ENCODE measurements at places on chromosomes 6 and 20. TPM values are rescaled to one million over a fixed set of nuclear protein-coding genes. Genes with fewer than 3 reads are reported as not detected.
A peak's percentile ranks its signal among the peaks of the same experiment; 100 is the strongest.

DNA sequence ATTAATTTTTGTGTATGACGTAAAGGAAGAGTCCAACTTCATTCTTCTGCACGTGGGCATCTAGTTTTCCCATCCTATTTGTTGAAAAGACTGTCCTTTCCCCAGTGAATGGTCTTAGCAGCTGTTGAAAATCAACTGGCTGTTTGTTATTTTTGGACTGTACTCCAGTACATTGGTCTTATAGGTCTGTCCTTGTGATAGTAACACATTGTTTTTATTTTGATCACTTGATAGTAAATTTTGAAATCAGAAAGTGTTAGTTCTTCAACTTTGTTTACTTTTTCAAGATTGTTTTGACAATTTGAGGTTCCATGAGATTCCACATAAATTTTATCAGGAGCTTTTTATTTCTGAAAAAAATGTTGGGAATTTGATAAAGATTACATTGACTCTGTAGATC lies 280.2 kb upstream of the FOXQ1 start:
- peaks cover 2% of the 10 kb centered on the region for H3K36me3 ChIP-seq
- H3K27me3 ChIP-seq, result peaks cover 3% of the 10 kb centered on the region
- DNase-seq, result no peak
- no peaks in the 10 kb centered on the region for H3K4me1 ChIP-seq

DNA sequence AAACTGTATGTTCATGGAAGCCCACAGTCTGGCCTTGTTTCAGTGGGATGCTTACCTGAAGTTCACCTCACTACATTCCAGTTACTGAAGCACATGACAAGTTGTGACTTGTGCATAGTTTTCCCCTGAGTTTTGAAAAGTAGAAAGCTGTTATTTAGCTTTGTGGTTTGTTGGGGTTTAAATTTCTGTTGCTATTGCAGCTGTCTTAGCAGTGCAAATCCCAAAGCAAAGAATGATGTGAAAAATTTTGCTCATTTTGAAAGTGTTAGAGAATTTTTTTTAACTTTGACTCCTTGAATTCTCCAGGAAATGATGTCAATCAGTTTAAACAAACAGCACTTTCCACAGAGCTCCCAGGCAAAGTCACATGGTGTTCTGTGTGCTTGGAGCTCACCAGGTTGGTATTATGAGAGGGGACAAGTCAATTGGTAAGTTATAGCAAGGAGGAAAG lies 268.4 kb downstream of the ADGRG6 start:
- no peak for DNase-seq
- H3K4me1 ChIP-seq, result peaks cover 32% of the 10 kb centered on the region
- H3K27ac ChIP-seq, result peak overlapping the region; percentile 86
- peaks cover 2% of the 10 kb centered on the region for H3K27me3 ChIP-seq
- H3K4me3 ChIP-seq, result no peak overlapping the region
- H3K36me3 ChIP-seq, result peaks cover 5% of the 10 kb centered on the region

- H3K27me3 ChIP-seq, result no peaks in the 10 kb centered on the region
- H3K36me3 ChIP-seq, result peaks cover 3% of the 10 kb centered on the region
- no peak for DNase-seq
- H3K4me3 ChIP-seq, result no peak overlapping the region
Measured at GRCh38 chr6:38193051-38193450, 373.5 kb downstream of the ZFAND3 start.

DNA sequence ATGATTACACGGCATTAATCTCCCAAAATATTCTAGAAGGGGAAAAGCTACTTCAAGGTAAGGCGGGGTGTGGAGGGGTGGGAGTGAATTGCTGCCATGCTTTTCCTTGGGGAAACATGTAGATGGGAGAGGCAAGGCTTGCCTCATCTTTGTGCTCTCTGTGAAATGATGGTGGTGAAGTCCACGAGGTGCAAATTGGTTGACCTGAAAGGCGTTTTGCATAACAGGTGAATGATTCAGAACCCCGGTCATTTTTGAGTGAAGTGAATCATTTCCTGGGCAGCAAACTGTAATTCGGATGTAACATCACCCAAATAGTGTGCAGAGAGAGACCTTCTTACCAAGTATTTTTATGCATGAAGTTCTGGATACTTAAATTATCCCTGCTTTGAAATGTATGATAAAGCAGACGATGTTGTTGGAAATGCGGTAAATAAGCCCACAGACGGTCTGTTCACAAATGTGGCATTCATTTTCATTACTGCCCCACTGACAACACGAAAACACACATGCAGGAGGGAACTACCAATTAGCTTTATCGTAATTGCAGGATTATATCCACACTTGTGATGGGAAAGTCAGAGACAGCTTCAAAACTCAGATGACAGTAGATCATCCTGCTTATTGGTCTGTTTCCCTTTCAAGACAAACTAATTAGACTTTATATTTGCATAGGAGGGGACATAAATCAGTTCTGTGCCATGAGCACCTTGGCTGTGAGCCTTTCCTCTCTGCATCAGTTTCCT lies 3.0 kb downstream of the CDH4 start:
- no peak overlapping the region for H3K4me3 ChIP-seq
- H3K36me3 ChIP-seq, result no peaks in the 10 kb centered on the region
- no peak overlapping the region for H3K27ac ChIP-seq
- peaks cover 18% of the 10 kb centered on the region for H3K27me3 ChIP-seq
- DNase-seq, result no peak

- no peak for DNase-seq
- H3K27ac ChIP-seq, result no peak overlapping the region
- peaks cover 2% of the 10 kb centered on the region for H3K36me3 ChIP-seq
- H3K27me3 ChIP-seq, result peaks cover 19% of the 10 kb centered on the region
- H3K4me1 ChIP-seq, result peaks cover 7% of the 10 kb centered on the region
Measured at GRCh38 chr20:51249215-51249614, 226.3 kb upstream of the KCNG1 start.

- peaks cover 10% of the 10 kb centered on the region for H3K27me3 ChIP-seq
- no peak for DNase-seq
Measured at GRCh38 chr6:36309203-36309602, 27.5 kb downstream of the BNIP5 start.

DNA sequence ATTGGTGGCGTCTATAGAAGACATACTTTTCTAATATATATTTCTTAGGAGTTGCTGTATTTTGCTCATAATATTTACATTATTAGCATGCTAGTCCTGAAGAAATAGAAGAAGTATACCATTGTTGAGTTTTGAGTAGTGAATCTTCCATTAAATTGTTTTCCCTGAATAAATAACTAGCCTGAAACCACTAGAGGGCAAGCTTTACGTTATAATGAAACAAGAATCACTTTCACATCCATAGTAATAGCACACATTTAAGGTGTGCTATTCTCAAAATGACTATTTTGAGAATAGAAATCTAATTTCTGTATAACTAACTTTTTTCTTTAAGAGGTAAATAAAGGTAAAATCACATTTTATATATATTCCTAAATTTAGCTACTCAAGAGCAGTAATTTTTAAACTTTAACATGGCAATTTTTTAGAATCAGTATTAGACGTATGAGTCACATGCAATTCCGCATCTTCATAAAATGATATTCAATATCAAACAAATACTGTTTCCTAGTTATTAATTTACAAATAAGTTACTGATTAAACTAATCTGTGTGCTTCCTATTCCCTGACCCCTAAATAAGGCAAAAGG lies 213.2 kb upstream of the MANEA start:
- H3K36me3 ChIP-seq, result no peaks in the 10 kb centered on the region
- no peaks in the 10 kb centered on the region for H3K4me1 ChIP-seq
- DNase-seq, result no peak

DNA sequence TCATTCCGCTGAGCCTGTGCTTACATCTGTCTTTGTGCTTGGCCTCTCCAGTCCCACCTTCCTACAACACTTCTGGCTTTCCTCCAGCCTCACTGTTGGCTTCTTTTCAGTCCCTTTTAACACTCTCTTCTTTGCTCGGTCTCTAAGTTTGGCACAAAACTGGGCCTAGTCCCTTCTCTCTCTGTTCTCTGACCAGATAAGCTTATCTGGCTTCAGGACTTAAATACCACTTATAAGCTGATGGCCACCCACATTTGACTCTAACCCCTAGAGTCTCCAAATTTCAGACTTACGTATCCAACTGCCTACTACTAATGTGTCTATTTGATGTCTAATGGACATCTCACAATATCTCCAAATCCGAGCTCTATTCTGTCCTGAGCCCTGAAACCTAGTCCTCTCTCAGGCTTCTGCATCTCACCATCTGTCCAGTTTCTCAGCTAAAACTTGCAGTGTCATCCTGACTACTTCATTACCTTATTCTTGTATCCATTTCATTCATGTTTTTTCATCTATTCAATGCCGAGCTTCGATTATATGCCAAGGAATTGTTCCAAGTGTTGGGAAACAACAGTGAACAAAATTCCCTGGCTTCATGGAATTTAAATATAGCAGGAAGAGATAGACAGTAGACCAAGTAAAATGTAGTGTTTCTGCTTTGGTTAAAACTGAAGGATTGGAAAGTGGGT lies 40.1 kb downstream of the TBPL1 start:
- peaks cover 2% of the 10 kb centered on the region for H3K36me3 ChIP-seq
- no peaks in the 10 kb centered on the region for H3K27me3 ChIP-seq
- no peak overlapping the region for H3K27ac ChIP-seq
- no peak for DNase-seq

- H3K4me3 ChIP-seq, result no peak overlapping the region
- H3K27me3 ChIP-seq, result no peaks in the 10 kb centered on the region
- peaks cover 38% of the 10 kb centered on the region for H3K36me3 ChIP-seq
- H3K27ac ChIP-seq, result no peak overlapping the region
- H3K4me1 ChIP-seq, result no peaks in the 10 kb centered on the region
- no peak for DNase-seq
Measured at GRCh38 chr20:44938637-44939036, 21.6 kb downstream of the TOMM34 start.

GRCh38 chr20:34155836-34156235 lies 43.8 kb upstream of the EIF2S2 start:
- peaks cover 6% of the 10 kb centered on the region for H3K27me3 ChIP-seq
- H3K4me1 ChIP-seq, result peaks cover 6% of the 10 kb centered on the region
- H3K27ac ChIP-seq, result no peak overlapping the region
- no peak for DNase-seq

GRCh38 chr6:82616386-82617028 lies 252.9 kb downstream of the TPBG start:
- no peak for DNase-seq
- H3K36me3 ChIP-seq, result no peaks in the 10 kb centered on the region
- peaks cover 14% of the 10 kb centered on the region for H3K27me3 ChIP-seq
- no peak overlapping the region for H3K27ac ChIP-seq
- no peaks in the 10 kb centered on the region for H3K4me1 ChIP-seq
- H3K4me3 ChIP-seq, result no peak overlapping the region

GRCh38 chr6:89084954-89085353 lies 4.4 kb downstream of the PNRC1 start:
- no peak for DNase-seq
- H3K4me3 ChIP-seq, result no peak overlapping the region
- H3K36me3 ChIP-seq, result peaks cover 20% of the 10 kb centered on the region
- H3K27me3 ChIP-seq, result no peaks in the 10 kb centered on the region
- H3K27ac ChIP-seq, result peak overlapping the region; percentile 55

DNA sequence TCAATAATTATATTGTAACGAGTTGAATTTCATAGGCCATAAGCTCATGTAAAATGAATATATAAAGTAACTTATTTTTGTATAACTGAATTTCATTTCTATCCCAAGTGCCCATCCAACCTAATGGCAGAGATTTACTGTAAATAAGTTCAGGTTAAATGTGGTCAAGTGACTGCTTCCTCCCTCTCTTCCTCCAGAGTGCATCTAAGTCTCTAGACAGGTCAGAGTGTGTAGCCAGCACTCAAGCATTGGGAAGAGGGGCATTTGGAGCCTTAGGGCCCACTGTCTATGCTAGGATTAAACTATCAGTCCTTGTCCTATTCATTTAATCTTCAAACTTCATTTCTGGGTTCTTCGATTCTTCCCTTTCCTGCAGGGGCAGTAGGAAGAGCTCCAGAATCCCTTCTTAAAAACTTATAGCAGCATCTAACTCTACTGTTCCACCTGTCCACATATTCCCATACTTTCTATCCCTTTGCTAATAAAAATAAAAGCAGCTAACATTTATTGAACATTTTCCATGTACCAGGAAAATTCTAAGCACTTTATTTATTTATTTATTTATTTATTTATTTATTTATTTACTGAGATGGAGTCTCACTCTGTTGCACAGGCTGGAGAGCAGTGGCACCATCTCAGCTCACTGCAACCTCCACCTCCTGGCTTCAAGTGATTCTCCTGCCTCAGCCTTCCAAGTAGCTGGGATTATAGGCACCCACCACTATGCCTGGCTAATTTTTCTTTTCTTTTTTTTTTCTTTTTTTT lies 36.1 kb upstream of the TOP1 start:
- no peak overlapping the region for H3K27ac ChIP-seq
- H3K27me3 ChIP-seq, result no peaks in the 10 kb centered on the region
- peaks cover 10% of the 10 kb centered on the region for H3K4me1 ChIP-seq

GRCh38 chr6:142376800-142377496 lies 75.1 kb downstream of the ADGRG6 start:
- DNase-seq, result no peak
- H3K4me1 ChIP-seq, result peaks cover 53% of the 10 kb centered on the region
- no peaks in the 10 kb centered on the region for H3K27me3 ChIP-seq
- H3K27ac ChIP-seq, result peak overlapping the region; percentile 2

- H3K4me1 ChIP-seq, result peaks cover 12% of the 10 kb centered on the region
- DNase-seq, result no peak
- no peak overlapping the region for H3K27ac ChIP-seq
- H3K27me3 ChIP-seq, result peaks cover 44% of the 10 kb centered on the region
Measured at GRCh38 chr20:46933150-46933549, 38.5 kb downstream of the EYA2 start.

ZNF165 gene
- 0.26 TPM for total RNA-seq

KIFC1 gene
- total RNA-seq, result 8.1 TPM

TUBE1 gene
- 24.8 TPM for total RNA-seq

OPRM1 gene
- not detected for total RNA-seq

PNPLA1 gene
- total RNA-seq, result not detected

ADTRP gene
- 1.3 TPM for total RNA-seq
